Naive thymus-derived CD8-positive, alpha-beta T cell (primary cell): ENCODE measurements at places on chromosomes 2 and 18. TPM values are rescaled to one million over a fixed set of nuclear protein-coding genes. Genes with fewer than 3 reads are reported as not detected.

The MSH6 gene
- 28.9 TPM for polyA plus RNA-seq

The ZBTB7C gene
- polyA plus RNA-seq, result not detected

The ARHGAP25 gene
- polyA plus RNA-seq, result 95.4 TPM

The SEPTIN10 gene
- polyA plus RNA-seq, result 0.42 TPM

The SLC39A6 gene
- polyA plus RNA-seq, result 25.3 TPM

The TMEM37 gene
- not detected for polyA plus RNA-seq

The NEU2 gene
- polyA plus RNA-seq, result not detected

The UBR3 gene
- polyA plus RNA-seq, result 11.6 TPM

The VWC2L gene
- not detected for polyA plus RNA-seq

The ZNF396 gene
- 0.21 TPM for polyA plus RNA-seq

The RPRM gene
- polyA plus RNA-seq, result not detected

The OR6B2 gene
- not detected for polyA plus RNA-seq

The GRHL1 gene
- polyA plus RNA-seq, result 0.05 TPM

The LIMS3 gene
- polyA plus RNA-seq, result 0.48 TPM

The ZNF892 gene
- 0.65 TPM for polyA plus RNA-seq

The RBM45 gene
- polyA plus RNA-seq, result 9.9 TPM

The HOXD12 gene
- not detected for polyA plus RNA-seq

The RAB12 gene
- 0.26 TPM for polyA plus RNA-seq

The EVX2 gene
- not detected for polyA plus RNA-seq

The DNER gene
- polyA plus RNA-seq, result not detected

The CTAGE1 gene
- polyA plus RNA-seq, result not detected
